Fibroblast of skin of right biceps (primary cell): ENCODE measurements at places on chromosomes 12 and 14.

- DNase-seq, result no peak
Observed at GRCh38 chr14:49770212-49770817, 2.4 kb downstream of the KLHDC2 start.

DNA sequence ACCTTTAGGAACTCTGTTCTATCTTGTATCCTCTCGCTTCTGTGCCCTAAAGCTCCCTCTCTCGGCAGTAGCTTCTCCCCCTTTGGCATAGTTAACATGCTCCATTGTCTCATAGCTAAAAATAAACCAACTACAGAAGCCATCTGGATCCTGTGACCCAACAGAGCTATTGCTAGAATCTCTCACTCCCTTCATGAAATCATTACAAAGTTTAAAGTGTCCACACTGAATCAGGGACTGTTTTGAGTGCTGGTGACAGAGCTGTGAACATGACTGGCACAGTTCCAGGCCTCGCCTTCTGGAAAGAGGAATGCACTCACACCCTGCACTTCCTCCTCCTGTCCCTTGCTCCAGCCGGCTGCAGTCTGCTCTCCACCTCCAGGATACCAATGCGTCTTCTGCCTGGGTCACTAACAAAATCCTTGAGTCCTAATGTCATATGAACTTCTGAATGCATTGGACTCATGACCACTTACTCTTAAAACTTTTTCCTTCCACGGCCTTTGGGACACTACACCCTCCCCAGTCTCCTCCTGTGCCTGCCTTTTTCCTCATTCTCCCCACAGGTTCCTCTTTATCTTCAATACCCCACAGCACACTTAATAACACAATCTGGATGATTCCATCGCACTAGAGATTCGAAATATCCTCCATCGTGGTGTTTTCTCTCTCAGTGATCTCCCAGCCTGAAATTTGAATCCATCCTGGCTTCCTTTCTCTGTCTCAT lies 13.2 kb downstream of the PLBD1 start:
- no peak for DNase-seq

GRCh38 chr12:115323223-115323905 lies 639.4 kb upstream of the TBX3 start:
- peak; percentile 88 for DNase-seq

GRCh38 chr14:89440986-89441909 lies 24.2 kb upstream of the FOXN3 start:
- DNase-seq, result no peak

DNA sequence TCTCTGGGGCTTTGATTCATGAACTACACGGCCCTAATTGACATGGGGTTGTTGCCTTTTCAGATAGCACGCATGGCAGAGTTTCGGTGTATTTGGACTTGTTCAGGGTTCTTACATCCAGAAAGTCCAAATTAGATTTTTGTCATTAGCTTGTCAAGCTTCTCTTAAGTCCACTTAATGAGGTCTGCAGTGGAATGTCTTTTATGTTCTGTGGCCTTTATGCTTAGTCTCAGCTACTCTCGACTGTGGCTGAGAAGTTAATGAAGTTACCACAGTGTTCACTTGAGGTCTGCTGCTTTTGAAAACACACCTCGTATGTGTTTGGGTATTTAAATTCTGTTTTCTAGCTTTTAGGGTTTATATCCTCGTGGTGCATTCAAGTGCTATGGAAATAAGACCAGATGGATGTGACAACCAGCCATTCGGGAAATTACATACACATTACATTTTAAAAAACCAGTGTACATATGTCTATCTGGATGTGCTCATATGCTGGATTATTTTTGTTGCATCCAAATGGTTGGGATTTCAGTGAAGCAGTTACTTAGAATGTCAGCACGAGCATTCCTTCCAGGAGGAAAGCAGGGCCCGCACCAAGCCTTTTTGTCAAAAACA lies 80.2 kb downstream of the RMST start:
- DNase-seq, result no peak

- DNase-seq, result no peak
Observed at GRCh38 chr12:52323416-52324152, 2.4 kb upstream of the KRT83 start.

- DNase-seq, result no peak
Observed at GRCh38 chr12:93616584-93617101, 44.2 kb downstream of the SOCS2 start.

DNA sequence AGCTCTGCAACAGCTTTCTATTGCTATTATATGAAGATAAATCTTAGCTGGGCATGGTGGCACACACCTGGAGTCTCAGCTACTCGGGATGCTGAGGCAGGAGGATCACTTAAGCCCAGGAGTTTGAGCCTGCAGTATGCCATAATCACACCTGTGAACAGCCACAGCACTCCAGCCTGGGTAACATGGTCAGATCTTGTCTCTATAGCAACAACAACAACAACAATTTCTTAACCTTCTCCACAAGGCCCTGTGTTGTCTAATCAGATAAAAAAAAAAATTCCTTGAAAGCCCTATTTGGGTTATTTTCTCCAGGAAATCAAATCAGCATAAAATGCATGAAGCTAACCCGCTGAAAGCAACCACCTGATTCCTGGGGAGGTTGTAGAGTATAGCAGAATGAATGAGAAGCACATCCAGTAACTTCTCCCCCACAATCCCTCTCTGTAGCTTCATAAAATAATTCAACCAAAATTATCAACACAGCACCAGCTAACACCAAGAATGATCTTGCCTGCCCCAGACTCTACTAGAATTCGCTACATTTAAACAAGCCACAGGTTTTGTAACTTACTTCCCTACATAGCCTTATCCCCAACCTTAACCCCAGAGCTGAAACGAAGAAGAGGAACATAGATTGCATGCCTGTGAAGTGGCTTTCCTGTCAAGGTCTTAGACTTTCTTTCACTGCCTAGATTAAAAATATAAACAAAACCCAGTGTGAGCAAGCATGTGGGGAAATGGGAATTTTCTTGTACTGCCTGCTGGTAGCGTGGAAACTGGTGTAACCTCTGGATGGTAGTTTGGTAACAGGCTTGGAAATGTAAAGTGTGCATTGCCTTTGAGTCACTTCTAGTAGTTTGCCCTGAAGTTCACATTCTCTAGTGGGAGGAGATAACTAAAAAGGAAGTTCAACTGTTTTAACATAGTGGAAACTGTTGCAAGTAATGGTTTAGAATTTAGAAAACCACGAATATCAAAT lies 6.0 kb upstream of the STK38L start:
- no peak for DNase-seq

DNA sequence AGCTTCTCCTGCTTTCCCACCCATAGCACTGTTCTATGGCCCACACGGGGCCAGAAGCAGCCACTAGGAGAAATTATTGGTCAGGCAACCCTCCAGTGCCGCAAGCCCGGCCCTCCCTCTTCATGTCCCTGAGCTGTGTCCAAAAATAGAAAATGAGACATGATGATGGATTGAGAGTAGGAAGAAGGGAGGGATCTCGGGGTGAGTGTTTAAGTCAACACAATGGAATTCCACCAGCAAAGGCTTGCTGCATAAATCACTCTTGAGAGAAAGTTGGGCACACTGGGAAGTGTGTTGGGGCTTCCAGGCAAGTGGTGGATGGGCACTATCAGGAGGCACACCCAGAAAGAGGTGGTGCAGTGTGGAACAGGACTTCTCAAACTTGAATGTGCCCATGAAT lies 94.2 kb downstream of the LLPH start:
- DNase-seq, result peak; percentile 99

- peak; percentile 45 for DNase-seq
Observed at GRCh38 chr12:120640861-120641833, 721 bp downstream of the CABP1 start.

GRCh38 chr12:2453761-2454090 lies 341.0 kb upstream of the FKBP4 start:
- DNase-seq, result no peak

DNA sequence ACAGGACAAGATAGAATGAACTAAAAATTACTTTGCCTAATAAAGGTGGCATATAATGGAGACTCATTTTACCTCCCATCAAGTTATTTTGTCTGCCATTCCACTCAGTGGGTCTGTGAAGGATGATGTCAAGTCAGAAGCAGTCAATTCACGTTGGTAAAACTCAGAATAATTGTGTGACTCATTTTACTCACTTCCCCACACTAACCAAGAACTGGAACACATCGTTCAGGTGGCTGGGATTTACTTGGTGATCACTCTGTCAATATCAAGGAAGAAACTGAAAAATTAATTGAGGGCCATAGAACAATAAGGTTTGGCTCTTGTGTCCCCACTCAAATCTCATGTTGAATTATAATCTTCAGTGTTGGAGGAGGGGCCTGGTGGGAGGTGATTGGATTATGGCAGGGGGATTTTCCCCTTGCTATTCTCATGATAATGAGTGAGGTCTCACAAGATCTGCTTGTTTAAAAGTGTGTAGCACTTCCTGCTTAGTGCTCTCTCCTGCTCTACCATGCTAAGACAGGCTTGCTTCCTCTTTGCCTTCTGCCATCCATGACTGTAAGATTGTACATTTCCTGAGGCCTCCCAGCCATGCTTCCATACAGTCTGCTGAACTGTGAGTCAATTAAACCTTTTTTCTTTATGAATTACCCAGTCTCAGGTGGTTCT lies 35.7 kb upstream of the GTF2A1 start:
- DNase-seq, result no peak

- no peak for DNase-seq
Observed at GRCh38 chr12:132163041-132163910, 19.0 kb downstream of the NOC4L start.

DNA sequence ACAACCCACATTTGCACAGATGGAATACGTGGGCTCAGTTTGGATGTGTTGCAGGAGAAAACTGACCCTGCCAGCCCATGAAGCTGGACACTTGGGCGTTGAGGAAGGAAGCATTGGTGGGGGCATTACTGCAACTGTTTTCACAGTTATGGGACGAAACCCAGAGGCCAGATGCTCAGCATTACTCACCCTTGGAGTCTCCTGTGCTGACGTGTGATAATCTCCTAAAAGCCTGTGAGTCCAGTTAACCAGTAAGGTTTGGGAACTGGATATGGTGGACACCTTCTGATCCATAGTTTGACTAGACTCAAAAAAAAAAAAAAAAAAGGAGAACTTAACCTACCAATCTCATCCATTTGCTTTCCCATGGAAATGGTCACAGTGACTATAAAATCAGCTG lies 52.8 kb upstream of the EGLN3 start:
- no peak for DNase-seq

DNA sequence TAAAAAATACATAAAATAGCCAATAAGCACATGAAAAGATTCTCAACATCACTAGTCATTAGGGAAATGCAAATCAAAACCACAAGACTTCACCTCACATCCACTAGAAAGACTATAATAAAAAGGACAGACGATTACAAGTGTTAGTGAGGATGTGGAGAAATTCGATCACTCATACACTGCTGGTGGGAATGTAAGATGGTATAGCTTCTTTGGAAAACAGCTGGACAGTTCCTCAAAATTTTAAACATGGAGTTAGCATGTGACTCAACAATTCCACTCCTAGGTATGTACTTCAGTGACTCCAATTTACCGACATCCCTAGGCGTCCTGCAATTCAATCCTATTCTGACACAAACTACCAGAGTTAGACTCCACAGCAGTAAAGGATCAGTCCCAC lies 13.7 kb downstream of the TRIM9 start:
- no peak for DNase-seq

- no peak for DNase-seq
Observed at GRCh38 chr12:111010061-111010460, 89.7 kb upstream of the MYL2 start.

DNA sequence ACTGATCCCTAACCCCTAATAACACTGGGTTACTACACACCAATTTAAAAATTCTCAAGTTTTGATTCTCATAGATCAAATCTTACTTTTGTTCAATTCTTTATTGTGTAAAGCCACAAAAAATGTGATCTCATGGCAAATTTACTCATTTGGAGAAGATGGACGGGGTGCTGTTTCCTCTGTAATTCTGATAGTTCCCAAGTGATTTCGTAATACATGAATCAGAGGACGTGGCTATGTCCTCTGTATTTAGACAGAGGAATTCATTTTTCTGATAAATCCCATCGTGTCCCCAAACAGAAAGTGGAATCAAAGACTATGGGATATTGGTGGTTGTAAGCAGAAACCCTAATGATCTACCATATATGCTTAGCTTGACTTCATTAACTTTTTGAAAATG lies 76.6 kb upstream of the GNG2 start:
- peak; percentile 75 for DNase-seq

GRCh38 chr14:30385925-30386324 lies 173.0 kb upstream of the G2E3 start:
- no peak for DNase-seq

DNA sequence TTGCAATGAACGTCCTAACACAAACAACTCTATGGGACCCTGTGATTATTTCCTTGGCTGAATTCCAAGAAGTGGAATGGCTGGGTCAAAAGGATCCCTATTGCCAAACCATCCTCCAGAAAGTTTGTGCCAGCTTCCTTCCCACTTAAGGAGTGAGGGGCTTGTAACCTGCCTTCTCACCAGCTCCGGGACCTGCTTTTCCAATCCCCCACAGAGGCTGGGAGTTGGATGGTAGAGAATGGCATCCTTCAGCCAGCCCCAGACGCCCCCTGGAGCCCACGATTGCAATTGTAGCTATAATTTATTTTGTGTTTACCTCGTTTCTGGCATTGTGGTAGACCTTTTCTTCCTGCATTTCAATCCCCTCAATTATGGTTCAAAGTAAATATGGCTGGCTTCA lies 9.7 kb upstream of the ZDHHC22 start:
- DNase-seq, result no peak

DNA sequence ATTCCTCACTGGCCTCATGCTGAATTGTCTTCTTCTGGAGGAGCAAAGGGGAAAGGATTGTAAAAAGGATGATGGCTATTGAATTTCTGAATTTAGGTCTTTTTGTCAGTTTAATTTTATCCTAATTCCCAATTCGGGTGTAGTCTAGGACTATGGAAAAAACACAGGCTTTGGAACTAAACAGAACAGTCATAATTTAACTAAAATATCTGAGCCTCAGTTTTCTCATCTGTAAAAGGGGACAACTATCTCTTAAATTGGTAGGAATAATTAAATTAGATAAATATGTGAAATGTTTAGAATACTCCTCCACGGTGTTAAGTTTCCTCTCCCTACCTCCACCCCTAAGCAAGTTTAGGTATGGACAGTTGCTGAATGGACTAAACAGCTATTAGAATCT lies 3.2 kb upstream of the SP1 start:
- DNase-seq, result no peak

GRCh38 chr14:28673056-28673455 lies 93.5 kb upstream of the FOXG1 start:
- no peak for DNase-seq
